ENCODE measurements at places on chromosomes 16 and 17. TPM values are rescaled to one million over a fixed set of nuclear protein-coding genes. Genes with fewer than 3 reads are reported as not detected.

DNA sequence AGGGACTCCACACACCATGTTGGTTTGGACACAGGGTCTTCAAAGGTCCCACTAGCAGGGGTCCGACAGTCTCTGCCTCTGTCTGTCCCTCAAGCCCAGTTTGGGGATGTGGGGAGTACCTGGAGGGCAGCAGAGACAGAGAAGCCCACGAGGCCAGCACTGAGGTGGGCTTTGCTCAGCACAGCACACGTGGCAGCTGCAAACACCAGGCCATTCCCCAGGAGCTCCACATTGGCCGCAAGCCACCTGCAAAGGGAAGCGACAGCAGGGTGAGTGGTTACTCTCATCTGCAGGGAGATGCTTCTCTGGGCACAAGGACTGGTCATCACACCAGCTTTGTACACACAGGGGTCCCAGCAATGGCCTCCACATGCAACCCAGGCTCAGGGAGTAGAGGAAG lies 62.0 kb downstream of the ABCC6 start:
- DNase-seq: no peak

DNA sequence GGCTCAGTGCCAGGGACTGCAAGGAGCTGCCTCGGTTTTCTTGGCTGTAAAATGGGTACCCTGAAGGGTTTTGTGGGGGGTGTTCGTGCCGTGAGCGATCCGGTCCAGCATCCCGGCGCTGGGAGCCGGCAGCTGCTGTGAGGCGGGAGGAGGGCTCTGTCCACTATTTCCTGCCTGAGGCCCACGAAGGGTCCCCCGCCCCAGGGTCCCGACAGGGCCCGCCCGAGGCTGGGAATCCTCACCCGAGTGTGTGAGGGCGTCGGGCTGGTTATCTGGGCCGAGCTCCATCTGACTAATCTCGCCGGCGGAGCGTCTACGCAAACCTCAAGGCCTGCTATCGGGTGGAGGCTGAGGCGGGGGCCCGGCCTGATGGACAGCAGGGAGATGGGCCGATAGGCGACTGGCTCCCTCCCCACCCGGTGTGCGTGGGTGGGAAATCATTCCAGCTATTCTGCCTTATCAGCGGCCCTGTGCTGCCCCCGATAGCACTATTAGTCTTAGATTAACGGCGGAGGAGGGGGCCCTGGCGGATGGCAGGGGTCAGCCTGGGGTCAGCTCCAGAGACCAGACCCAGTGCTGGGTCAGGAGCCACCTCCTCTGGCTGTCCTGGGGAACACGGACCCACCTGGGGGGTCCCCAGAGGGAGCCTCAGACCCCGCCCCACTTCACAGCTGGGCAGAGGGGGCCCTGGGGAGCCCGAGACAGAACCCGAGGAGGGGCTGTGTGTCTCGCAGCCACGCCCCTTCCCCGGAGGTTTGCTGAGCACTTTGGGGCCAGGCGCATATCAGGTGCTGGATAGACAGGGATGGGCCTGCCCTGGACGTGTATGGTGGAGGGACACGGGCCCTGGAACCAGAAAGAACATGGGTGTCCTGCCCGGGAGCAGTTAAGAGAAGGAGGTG lies 44.7 kb downstream of the ZFPM1 start:
- DNase-seq: no peak

DNA sequence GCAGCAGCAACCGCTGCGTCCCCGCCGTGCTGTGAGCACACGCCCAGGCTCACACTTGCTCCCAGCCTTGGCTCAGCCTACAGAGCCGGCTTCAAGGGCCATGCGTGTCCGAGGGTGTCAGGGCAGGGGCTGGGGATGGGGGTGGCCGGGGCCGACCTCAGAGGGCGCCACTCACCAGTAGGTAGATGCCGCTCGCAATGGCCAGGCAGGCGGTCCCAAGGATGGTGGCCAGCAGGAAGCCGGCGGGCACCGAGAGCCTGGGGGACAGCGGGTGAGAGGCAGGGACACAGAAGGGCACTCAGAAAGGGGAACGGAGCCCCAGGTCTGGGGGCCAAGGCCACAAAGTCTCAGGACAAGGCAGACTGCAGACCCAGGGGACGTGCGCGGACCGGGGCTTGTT lies 4.9 kb downstream of the CYBA start:
- DNase-seq: no peak

GRCh38 chr17:72380737-72381136 lies 259.9 kb downstream of the SOX9 start:
- no peak for DNase-seq

- DNase-seq: no peak
These were observed 3.7 kb upstream of the IL34 start for GRCh38 chr16:70642633-70643032.

GRCh38 chr16:54605536-54606066 lies 319.0 kb upstream of the IRX3 start:
- no peak for DNase-seq

- DNase-seq: no peak
These were observed 217.8 kb downstream of the CDRT15L2 start for GRCh38 chr17:20797292-20797691.

- no peak for DNase-seq
These were observed 226.7 kb upstream of the HSBP1 start for GRCh38 chr16:83581082-83581481.

- peak; percentile 63 for DNase-seq
These were observed 41.1 kb downstream of the AHSP start for GRCh38 chr16:31568577-31569359.

- DNase-seq: peak; percentile 41
These were observed 1.7 kb downstream of the USP32 start for GRCh38 chr17:60390186-60390585.

- no peak for DNase-seq
These were observed 5.7 kb downstream of the ASPSCR1 start for GRCh38 chr17:81983011-81983638.

DNA sequence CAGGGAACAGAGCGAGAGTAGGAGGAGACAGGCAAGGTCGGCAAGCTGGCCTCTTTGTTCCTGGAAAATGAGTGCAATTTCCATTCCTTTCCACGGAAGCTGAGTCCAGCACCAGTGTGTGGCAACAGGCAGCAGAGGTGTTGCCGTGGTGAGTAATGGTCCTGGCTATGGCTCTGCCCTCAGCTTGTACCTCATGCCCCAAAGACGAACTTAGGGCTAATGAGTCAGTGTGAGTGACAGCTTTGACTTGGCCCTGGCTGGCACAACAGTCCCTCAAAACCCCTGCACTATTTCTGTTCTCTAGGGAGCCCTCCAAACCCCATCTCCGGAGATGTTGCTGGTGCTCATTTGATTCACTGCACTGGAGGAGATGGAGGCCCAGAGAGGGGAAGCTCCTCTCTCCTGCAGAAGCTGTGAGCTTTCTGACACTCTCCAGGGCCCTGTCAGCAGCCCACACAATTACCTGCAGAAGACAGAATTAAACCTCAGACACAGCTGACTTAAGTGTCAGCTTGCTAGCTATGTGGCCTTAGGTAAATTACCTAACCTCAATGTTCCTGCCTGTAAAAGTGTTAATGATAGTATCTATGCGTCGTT lies 129.9 kb downstream of the TMEM132E start:
- peak; percentile 15 for DNase-seq

DNA sequence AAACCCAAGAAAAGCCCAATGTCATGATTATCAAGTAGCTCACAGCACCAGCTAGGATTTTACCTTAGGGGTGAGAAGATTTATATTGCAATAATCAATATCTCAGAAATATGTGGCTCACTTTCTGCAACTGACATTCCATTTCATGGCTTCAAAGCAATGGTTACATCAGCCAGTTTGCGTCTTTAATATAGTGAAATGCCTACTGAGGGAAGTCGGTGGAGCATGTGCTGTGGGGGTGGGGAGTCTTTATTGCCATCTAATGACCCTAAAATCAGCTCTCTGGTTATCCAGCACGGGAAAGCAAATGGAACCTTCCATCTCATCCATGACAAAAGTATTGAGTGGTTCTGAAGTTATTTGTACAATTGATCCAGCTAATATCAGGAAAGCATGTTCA lies 395.5 kb downstream of the CA10 start:
- no peak for DNase-seq

- no peak for DNase-seq
These were observed 49.0 kb upstream of the SKAP1 start for GRCh38 chr17:48479014-48479402.

GRCh38 chr16:89613954-89614459 lies 565 bp downstream of the DPEP1 start:
- no peak for DNase-seq

- no peak for DNase-seq
These were observed 4.3 kb upstream of the PPP1R1B start for GRCh38 chr17:39622380-39623006.

DNA sequence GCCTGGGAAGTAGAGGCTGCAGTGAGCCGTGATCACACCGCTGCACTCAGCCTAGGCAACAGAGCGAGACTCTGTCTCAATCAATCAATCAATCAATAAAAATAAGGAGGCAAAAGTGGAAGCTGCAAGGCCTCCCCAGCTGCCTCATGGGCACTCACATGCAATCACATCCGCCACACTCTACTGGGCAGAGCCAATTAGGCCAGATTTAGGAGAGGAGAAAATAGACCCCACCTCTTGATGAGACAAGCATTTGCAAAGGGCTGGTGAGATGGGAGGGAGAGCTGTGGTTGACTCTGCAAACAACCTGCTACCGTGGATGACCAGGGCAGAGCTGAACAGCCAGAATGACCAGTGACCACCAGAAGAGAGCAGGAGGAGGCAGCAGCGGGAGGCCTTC lies 14.7 kb upstream of the GSG1L start:
- no peak for DNase-seq

- peak; percentile 85 for DNase-seq
These were observed 10.9 kb downstream of the COPZ2 start for GRCh38 chr17:48026502-48027321.

DNA sequence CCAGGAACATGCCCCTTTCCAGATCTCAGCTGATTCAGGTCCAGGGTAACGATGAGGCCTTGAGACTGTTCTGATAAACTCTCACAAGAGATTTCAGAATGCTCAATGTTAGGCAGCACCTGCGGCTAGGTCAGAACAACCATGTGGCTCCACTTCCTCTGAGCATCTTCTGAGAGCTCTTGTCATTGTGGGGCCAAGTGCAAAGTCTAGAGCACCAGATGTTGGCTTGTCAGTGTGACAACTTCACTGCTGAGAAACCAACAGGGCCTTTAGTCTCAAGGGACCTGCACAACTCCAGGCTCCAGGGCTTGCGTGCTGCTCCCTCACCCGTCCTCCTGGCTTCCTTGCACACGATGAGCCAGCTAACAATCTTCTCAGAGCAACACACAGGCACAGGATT lies 29.0 kb downstream of the FCSK start:
- no peak for DNase-seq

- peak; percentile 59 for DNase-seq
These were observed 277.2 kb upstream of the CCL2 start for GRCh38 chr17:33977729-33978514.

GRCh38 chr16:28098171-28098958 lies 34.9 kb upstream of the GSG1L start:
- no peak for DNase-seq

- DNase-seq: no peak
These were observed 230.4 kb downstream of the CPPED1 start for GRCh38 chr16:12573300-12573699.

DNA sequence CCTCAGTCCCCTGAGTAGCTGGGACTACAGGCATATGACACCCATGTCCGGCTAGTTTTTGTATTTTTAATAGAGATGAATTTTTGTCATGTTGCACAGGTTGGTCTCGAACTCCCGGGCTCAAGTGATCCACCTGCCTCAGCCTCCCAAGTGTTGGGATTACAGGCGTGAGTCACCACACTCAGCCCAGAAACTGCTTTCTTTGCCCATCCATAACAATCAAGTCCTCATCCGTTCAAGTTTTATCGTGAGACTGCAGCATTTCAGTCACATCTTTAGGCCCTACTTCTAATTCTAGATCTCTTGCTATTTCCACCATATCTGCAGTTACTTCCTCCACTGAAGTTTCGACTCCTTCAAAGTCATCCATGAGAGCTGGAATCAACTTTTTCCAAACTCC lies 6.4 kb downstream of the NPRL3 start:
- DNase-seq: no peak

DNA sequence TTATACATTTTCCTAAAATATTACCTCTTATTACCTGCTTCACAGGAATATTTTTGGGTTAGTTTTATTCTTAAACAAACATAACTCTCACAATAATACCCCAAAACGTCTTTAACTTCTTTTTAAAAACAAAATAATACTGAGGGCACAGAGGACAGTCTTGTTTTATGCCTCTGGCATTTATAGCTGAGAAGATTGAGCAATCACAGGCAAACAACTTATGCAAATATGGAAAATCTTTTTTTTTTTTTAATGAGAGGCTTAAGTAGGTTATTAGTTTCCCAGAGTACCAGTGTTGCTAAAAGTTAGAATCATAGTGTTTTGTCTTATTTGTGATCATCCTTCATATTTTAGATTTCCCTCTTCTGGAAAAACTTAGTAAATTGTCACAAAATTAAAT lies 195.0 kb downstream of the FTO start:
- DNase-seq: no peak

DNA sequence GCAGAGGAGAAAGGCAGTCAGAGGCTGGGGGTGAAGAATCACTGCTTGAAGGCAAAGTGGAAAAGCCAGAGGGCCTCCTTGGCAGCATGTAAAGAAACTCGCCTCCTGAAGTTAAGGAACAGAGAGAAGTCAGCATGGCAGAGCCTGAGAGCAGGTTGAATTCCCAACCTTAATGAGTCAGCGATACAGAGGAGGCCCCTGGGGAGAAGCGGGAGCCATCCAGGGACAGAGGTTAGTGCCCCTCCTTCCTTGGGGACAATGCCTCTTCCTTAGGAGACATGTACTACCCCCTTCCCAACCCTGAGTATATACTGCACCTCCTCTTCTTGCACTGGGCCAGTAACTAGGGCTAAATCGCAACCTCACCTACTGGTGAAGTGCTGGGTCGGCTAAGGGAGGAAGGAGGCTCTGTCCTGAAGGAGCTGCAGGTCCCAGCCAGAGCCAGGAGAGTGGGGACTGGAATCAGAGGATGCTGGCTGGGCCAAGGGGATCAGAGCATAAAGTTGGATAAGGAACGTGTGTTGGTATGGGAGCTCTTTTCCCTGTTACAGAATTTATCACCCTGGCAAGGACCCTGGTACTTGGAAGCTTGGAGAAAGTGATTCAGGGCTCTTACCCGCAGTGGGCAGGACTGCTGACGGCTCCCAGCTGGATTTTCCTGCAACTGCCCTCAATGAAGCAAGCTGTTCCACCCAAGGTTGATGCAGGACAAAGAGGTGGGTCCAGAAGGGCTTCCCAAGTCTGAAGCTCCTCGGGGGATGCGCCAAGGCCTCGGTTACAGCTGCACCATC lies 5.4 kb upstream of the AANAT start:
- DNase-seq: no peak

- no peak for DNase-seq
These were observed 9.0 kb downstream of the DECR2 start for GRCh38 chr16:410516-411178.

Gene ST6GALNAC2
- 0.24 TPM for total RNA-seq

Gene KRT20
- total RNA-seq: not detected

Gene CIAO2B
- total RNA-seq: 127 TPM

Gene SLFN14
- total RNA-seq: not detected

Gene SDR42E1
- total RNA-seq: 1.6 TPM

Gene MYH8
- total RNA-seq: not detected

Gene KRTAP4-4
- not detected for total RNA-seq

Gene PPP4C
- total RNA-seq: 113 TPM

Gene C16orf86
- not detected for total RNA-seq

Data from Daoy (cell line).